ENCODE measurements at places on chromosomes 16 and 17.

DNA sequence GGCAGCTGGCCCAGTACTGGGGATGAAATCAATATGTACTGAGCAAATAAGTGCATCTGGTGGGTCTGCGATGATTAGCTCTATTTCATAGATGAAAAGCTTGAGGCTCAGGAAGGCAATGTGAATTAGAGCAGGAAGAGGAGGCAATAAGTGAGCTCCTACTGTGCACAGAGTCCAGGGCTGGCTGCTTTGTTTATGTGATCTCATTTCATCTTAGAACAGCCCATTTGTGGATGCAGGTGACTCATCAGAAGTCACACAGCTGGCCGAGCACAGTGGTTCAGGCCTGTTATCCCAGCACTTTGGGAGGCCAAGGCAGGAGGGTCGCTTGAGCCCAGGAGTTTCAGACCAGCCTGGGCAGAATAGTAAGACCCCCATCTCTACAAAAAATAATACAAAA, 7.1 kb downstream of the TMEM114 start:
- peak; percentile 13 for DNase-seq

GRCh38 chr16:450785-451512, 25.5 kb downstream of the RAB11FIP3 start:
- DNase-seq = no peak

DNA sequence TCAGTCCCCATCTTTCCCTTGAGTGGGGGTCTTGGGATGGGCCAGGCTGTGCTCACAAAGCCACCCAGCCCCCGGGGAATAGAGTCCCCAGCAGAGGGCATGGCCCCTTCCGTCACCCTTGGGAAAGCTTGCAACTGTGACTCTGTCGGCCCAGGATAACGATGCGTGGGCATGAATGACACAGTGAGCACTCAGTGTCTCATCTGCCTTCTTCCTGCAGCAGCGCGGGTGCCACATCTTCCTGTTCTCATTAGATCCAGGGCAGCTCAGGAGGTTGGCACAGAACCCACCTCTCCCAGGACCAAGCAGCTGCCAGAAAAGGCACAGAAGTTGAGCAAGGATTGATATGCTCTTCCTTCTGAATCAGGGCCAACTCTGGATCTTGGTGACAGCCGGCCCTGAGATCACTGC, 84.7 kb downstream of the MRC2 start:
- DNase-seq = no peak

GRCh38 chr17:21167303-21167702, 40.5 kb downstream of the DHRS7B start:
- DNase-seq = peak; percentile 32

GRCh38 chr16:89123001-89123830, 29.6 kb downstream of the ACSF3 start:
- no peak for DNase-seq

GRCh38 chr16:69581297-69581696, 15.5 kb downstream of the NFAT5 start:
- DNase-seq = no peak

DNA sequence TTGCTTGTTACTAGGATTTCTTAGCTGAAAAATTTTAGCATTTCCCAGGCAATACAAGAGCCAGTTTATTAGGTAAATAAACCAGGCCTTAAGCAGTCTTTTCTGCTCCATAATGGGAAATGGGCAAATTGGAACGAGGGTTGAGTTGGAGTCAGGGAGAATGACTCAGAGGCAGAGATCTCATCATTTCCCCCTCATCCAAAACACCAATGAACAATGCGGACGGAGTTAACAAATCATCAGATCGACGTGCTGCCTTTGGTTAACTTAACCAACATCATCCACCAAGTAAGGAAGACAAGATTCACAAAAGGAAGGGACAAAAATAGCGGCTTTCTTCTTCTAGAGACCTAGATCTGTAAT, 243.5 kb downstream of the STX8 start:
- peak; percentile 27 for DNase-seq

- DNase-seq = no peak
Observed at GRCh38 chr16:19639986-19640421, 78.0 kb downstream of the KNOP1 start.

- peak; percentile 19 for DNase-seq
Observed at GRCh38 chr16:84700446-84701300, 873 bp downstream of the USP10 start.

- peak; percentile 91 for DNase-seq
Observed at GRCh38 chr17:7573324-7574080, 5.9 kb upstream of the CD68 start.

Measured in fibroblast of skin of back (primary cell).